Uterine smooth muscle cell (primary cell): ENCODE measurements at places on chromosomes 6 and 20. TPM values are rescaled to one million over a fixed set of nuclear protein-coding genes. Genes with fewer than 3 reads are reported as not detected.

Gene FBXO5
- total RNA-seq: 10.9 and 34.6 TPM in 2 replicates

Gene RAET1G
- 0.44 and 1.1 TPM in 2 replicates for total RNA-seq

Gene WFDC10B
- not detected in 2 replicates for total RNA-seq

Gene CFAP61
- total RNA-seq: 0.22 and 0.25 TPM in 2 replicates

Gene COL21A1
- 6.2 and 6.9 TPM in 2 replicates for total RNA-seq

Gene BPIFB4
- not detected in 2 replicates for total RNA-seq

Gene SALL4
- total RNA-seq: 0.22 and 0.25 TPM in 2 replicates

Gene SAMD10
- total RNA-seq: 0.87 and 1.00 TPM in 2 replicates

Gene GSTA2
- not detected in 2 replicates for total RNA-seq

Gene CST5
- total RNA-seq: not detected in 2 replicates

Gene ERVFRD-1
- under 0.01 and 0.12 TPM in 2 replicates for total RNA-seq
